ENCODE measurements at places on chromosomes 11 and 22.

DNA sequence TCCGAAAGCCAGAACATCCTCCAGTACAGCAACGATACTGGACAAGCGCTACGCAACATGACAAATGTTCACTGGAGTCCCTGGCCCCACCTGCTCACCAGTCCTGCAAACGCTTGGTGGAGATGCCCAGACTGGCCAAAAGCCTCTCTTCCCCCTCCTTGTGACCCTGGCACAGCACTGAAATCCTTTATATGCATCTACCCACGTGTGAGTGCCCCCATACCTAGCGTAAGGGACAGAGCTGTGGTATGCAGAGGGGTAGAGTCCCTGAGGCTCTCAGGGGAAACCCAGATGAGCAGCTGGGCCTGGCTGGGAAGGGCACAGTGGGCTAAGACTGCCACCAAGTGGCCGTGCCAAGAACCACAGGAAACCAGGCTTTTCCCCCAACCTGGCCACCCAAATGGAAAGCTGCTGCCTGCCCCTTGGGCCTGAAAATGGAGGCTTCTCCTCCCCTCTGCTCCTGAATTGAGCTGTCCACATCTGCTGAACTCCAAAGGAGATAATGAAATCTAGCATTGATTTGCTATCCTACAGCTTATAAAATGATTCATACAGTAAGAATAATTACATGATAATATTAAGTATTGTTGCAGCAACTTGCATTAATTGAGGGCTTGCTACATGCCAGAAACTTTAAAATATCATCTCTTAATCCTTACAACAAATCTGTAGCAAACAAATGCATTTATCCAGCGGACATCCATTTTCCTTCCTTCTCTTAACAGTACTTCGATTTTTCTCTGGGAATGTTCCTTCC is 24.8 kb upstream of the TTC12 start:
- DNase-seq = no peak

DNA sequence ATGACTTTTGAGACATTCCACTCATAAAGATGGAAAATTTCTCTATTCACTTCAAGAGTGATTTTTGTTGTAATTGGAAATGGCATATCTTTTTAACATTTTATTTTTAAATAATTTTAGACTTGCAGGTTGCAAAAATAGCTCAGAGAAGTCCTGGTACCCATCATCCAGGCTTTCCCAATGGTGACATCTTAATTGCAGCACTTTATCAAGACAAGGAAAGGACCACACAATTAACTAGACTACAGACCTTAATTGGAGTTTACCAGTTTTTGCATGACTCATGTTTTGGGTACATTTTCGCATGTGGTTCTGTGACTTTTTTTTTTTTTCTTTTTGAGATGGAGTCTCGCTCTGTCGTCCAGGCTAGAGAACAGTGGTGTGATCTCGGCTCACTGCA is 23.0 kb upstream of the MAP6 start:
- DNase-seq = no peak

GRCh38 chr11:106076171-106076918 is 802 bp downstream of the KBTBD3 start:
- no peak for DNase-seq

GRCh38 chr22:46124383-46125144 is 25.8 kb upstream of the PPARA start:
- DNase-seq = no peak

DNA sequence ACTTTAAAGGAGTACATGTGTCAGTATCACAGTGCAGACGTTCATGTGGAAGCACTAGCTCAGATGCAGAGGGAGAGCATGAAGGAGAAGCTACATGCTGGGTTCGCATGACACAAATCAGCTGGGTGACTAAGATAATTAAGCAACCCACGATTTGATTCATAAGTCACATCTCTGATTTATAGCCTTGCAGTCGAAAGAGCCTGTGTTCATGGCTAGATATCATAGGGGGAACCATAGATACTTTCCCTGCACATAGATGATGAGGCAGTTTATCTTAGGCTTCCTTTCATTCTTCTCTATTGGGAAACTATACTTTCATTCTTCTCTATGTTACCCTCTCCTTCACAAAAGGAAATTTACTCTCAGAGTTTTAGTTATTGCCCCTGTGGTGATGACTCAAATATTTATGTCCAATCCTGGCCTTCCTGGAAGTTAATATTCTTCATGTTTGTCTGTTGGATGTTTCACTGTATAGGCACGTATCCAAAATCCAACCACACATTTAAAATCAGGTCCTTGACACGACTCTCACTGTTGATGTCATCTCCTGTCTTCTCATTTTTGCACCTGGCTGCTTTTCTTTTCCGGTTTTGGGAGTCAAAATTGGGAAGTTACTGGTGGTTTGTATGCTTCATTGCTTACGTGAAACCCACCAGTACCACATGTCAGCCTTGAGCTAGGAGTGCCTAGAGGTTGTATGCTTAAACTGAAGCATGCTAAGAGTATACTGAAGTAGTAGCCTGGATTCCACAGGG is 56.3 kb upstream of the SLC5A12 start:
- no peak for DNase-seq

- no peak for DNase-seq
These were observed 66.2 kb upstream of the GAL start for GRCh38 chr11:68617925-68618809.

DNA sequence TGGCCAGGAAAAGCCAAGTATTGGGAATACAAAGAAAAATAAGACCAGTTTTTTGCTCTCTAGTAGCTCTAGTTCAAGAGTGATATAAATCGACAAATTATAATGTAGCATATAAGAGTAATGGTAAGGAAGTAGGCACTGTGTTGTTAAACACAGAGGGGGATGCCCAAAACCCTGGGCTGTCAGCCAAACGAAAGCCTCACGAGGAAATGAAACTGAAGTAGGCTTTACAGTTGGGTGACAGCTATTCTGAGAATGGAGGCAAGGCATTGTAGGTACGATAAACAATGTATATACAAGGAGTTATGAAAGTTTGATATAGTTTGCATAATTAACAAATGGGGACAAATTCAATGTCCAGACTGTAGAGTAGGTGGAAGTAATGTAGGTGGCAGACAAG is 176.4 kb downstream of the FAM181B start:
- no peak for DNase-seq

DNA sequence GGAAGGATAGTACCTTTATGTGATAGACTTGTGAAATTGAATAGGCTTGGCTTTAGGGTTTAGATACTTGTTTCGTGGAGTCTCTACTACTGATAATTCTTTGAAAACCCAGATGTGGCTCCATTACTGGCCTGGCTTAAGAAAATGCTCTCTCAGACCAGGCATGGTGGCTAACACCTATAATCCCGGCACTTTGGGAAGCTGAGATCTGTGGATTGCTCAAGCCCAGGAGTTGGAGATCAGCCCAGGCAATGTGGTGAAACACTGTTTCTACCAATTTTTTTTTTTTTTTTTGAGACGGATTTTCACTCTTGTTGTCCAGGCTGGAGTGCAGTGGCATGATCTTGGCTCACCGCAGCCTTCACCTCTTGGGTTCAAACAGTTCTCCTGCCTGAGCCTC is 40.9 kb downstream of the ATG13 start:
- no peak for DNase-seq

- no peak for DNase-seq
These were observed 62.7 kb downstream of the DBX1 start for GRCh38 chr11:20097319-20098221.

- DNase-seq = no peak
These were observed 12.6 kb upstream of the RFPL2 start for GRCh38 chr22:32217465-32217864.

DNA sequence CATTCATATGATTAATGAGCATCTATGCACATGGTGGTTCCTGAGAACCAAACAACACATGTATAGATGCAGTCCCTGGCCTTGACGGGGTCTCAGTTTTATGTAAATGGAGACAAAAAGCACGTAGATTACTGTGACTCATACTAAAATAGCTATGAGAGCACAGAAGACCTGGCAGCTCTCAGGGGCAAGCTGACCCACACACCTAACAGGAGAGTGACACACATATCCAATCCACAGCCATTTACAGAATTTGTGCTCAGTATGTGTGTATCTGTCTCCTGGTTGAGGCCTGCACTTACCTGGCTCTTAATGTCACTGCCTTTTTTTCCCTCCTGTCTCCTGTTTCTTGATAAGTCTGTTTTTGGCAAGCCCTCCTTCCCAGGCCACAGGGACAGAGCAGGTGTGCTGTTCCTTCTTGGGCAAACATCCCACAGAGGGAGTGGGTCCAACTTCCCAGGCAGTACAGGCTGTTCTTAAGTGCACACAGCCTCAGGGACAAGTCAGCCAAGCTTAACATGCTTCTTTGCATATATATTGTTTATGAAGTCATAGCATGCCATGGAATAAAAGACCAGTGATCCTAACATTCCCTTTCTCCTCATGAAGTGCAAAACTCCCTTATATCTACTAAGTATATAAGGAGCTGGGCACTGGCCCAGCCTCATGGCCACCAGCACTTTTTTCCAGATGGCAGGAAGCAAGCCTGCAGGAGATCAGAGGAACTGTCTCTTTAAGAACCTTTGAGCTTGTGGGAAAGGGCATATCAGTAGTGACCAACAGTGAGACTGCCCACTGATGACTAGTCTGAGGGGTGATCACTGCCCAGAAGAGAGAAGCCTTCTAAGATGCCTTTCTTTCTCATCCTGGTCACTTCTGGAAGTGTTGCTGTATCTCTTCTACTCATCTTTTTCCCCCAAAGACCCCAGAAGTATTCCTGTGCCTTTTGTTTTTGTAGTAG is 124.7 kb upstream of the CCDC90B start:
- no peak for DNase-seq

- no peak for DNase-seq
These were observed 385.0 kb downstream of the CTTN start for GRCh38 chr11:70783356-70783755.

DNA sequence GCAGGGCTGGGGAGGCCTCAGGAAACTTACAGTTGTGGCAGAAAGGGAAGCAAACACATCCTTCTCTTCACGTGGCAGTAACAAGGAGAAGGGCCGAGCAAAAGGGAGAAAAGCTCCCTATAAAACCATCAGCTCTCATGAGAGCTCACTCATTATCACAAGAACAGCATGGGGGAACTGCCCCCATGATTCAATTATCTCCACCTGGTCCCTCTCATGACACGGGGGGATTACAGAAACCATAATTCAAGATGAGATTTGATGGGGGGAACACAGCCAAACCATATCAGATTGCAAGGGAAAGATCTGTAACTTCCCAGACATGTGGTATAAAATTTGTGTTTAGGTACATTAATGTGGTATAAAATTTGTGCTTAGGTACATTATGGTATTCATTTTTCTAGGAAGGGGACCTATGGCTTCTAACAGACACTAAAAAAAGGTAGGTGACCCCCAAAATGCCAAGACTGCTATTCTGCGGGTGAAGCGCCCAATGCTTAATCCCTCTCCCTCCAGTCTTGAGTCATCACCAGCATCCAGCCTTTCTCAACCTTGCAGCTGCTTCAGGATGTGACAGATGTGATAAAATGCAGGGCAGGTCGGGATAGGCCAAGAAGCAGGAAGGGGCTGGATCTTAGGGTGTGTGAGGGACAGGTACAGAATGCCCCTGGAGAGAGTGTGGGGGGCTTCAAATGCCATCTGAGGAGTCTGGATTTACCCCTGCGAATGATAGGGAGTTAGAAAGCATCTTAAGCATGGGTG is 57.7 kb upstream of the AMPD3 start:
- no peak for DNase-seq

DNA sequence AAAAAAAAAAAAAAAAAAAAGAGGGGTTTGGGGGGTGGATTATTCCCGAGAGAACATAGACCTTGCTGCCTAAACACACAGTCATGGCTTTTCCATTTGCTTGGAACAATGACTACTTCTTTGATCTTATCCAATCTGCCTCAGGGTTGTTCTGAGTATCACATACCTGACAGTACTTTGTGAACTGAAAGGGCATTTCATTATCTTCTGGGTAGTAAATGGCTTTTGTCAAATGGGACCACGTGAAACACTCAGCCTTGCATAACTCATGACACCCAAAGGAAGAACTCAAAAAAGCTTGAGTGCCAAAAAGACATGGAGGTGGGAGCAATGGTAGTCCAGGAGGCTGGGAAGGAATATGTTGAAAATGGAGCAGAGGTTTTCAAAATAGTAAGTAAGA is 123.2 kb upstream of the BID start:
- DNase-seq = no peak

DNA sequence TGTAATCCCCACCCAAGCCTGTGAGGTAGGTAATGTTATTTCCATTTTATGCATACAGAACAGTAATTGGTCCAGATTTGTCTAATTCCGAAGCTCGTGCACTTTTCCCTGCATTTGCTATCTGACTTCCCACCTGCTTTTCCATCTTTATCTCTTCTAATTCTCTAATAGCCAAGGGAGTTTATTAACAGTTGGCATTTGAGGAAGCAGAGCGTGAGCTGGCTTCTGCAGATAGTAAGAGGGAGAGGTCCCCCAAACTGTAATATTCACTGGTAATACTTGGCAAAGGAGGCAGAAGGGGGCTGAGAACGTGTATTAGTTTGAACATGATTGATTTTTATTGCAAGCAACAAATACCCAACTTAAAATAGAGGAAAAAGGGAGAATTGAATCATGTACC is 110.8 kb upstream of the SPON1 start:
- DNase-seq = no peak

GRCh38 chr11:17639091-17639490 is 80.3 kb upstream of the MYOD1 start:
- no peak for DNase-seq

DNA sequence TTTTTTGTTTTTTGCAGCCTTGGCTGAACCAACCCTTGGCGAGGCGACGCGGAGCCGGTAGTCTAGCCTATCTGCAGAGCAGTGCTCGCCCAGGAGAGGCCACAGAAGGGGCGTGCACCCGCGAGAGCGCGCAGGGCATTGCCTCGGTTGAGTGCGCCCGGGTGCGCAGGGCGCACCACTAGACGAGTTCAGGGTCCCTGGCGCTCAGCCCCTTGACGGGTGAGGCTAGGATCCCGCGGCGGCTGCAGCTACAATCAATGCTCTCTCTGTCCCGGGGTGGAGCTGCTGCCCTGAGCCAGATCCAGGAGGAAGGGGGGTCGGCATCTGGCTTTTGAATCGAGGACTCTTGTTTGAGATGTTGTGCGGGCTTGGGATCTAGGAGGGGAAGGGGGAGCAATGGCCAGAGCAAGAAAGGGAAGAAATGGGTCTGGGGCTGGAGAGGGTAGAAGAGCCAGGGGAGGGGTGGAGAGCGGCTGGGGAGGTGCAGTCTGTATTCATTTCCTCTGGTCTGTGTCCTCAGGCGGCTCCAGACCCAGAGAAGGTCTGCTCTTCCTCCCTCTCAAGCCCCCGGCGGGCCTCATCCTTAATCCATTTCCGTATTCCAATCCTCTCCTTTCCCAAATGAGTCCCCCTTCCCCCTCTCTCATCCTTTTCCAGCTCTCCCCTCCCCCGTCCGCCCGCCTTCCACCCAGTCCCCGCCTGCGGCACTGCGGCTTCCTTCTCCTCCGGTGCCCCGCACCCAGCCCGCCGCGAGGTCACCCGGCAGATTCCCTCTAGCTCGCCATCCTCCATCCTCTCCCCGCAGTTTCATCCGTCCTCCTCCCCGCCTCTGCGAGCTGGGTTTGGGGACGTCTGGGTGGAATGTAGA is 797 bp downstream of the THY1 start:
- no peak for DNase-seq

Measured in cortex of kidney (tissue), 1 donor.